ENCODE measurements at places on chromosomes 1 and 21. TPM values are rescaled to one million over a fixed set of nuclear protein-coding genes. Genes with fewer than 3 reads are reported as not detected.

Gene NUDT4B
- total RNA-seq, result 17.8 TPM

Gene ADPRS
- total RNA-seq, result 34.0 TPM

Gene HMGCS2
- not detected for total RNA-seq

Gene TGFB2
- total RNA-seq, result 9.2 TPM

Gene PAPPA2
- total RNA-seq, result 2.0 TPM

Gene L1TD1
- total RNA-seq, result 0.63 TPM

Gene FBXO2
- 12.9 TPM for total RNA-seq

Gene S100A2
- 2.9 TPM for total RNA-seq

Gene GJA5
- 51.7 TPM for total RNA-seq

Gene HCRTR1
- total RNA-seq, result not detected

Gene CLK2
- total RNA-seq, result 26.9 TPM

Gene CNTN2
- total RNA-seq, result 1.4 TPM

Gene CDCA8
- 0.35 TPM for total RNA-seq

All from thoracic aorta (tissue), 2 donors.